ENCODE measurements at places on chromosomes 3 and 15.

DNA sequence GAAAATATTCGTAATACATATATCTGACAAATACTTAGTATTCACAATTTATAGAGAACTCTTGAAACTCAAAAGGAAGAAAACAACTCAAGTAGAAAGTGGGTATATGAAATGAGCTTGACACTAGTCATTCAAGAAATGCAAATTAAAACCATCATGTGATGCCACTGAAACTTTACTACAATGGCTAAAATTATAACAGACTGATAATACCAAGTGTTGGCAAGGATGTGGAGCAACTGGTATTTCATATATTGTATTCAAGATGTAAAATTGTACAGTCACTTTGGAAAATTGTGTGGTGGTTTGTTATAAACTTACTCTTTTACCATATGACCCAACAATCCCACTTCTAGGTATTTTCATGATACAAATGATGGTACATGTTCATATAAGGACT lies 68.7 kb upstream of the AGTR1 start:
- no peaks in the 10 kb centered on the region for H3K36me3 ChIP-seq
- H3K4me1 ChIP-seq: no peaks in the 10 kb centered on the region
- no peak for DNase-seq
- H3K27me3 ChIP-seq: peaks cover 1% of the 10 kb centered on the region

DNA sequence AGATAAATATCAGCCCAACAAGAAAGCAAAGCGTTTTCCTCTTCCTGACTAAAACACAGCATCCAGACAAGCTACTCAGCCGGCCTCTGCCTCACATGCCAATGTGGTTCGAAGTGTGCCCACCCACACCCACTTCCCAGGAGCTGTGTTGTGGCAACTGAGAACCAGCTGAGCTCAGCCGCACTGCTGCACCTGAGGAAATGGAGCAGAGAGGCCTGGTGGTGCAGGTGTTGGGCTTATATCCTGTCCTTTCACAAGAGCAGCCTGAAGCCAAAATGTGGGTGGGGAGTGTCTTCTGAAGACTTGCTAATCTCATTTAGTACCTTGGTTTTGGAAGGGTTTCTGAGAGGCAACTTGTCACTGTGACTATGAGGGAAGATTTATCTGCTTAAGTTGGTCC lies 23.0 kb upstream of the RETNLB start:
- peaks cover 8% of the 10 kb centered on the region for H3K27me3 ChIP-seq
- peaks cover 12% of the 10 kb centered on the region for H3K4me1 ChIP-seq
- H3K4me3 ChIP-seq: no peak overlapping the region
- no peaks in the 10 kb centered on the region for H3K36me3 ChIP-seq

DNA sequence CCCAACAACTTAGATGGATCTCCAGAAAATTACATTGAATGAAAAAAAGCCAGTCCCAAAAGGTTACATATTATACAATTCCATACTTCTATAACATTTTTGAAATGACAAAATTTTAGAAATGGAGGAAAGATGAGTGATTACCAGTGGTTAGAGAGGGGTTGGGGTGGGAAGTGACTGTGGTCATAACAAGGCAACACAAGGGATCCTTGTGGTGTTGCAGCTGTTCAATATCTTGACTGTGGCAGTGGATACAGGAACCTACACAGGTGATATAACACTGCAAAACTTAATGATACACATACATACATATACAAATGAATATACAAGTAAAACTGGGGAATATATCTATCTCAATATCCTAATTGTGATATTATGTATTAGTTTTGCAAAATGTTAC lies 9.6 kb downstream of the GOLGB1 start:
- H3K4me3 ChIP-seq: no peak overlapping the region
- no peaks in the 10 kb centered on the region for H3K27me3 ChIP-seq
- peaks cover 18% of the 10 kb centered on the region for H3K4me1 ChIP-seq

DNA sequence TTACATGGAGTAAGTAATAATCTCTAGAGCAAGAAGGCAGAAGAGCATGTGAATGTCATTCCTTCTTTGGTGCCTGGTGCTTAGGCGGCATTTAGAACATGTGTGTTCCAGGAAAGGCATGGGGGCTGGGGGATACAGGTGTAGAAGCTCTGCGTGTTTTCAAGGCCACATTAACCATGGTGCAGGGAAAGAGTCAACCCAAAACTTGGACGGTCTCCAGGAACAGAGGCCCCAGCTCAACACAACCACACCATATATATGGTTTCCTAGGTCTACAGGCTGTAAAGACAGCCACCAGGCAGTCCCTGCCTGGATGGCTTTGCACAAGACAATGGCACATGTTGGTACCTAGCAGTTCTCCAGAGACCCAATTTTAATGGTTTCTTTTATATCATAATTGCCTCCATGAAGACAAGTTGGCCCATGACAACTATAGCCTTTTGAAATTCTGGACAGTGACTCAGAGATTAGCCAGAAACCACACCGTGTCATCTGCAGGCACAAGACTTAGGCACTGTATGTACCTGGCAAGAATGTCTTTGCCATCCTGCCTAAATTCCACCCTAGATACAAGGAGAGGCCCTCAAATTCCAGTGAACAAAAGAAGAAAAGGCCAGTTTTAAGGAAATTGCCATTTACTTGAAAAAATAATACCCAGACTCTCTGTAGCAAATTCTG lies 25.0 kb upstream of the DGKG start:
- no peak overlapping the region for H3K27ac ChIP-seq
- DNase-seq: no peak
- H3K27me3 ChIP-seq: peaks cover 5% of the 10 kb centered on the region
- no peaks in the 10 kb centered on the region for H3K36me3 ChIP-seq
- H3K4me3 ChIP-seq: no peak overlapping the region
- H3K4me1 ChIP-seq: no peaks in the 10 kb centered on the region

GRCh38 chr15:96037584-96037983 lies 292.9 kb upstream of the NR2F2 start:
- DNase-seq: peak; percentile 27
- no peak overlapping the region for H3K27ac ChIP-seq
- peaks cover 25% of the 10 kb centered on the region for H3K4me1 ChIP-seq
- H3K4me3 ChIP-seq: peak overlapping the region; percentile 26
- H3K27me3 ChIP-seq: peaks cover 17% of the 10 kb centered on the region

Data from immature natural killer cell (primary cell).